ENCODE measurements at places on chromosomes 11 and 22.

DNA sequence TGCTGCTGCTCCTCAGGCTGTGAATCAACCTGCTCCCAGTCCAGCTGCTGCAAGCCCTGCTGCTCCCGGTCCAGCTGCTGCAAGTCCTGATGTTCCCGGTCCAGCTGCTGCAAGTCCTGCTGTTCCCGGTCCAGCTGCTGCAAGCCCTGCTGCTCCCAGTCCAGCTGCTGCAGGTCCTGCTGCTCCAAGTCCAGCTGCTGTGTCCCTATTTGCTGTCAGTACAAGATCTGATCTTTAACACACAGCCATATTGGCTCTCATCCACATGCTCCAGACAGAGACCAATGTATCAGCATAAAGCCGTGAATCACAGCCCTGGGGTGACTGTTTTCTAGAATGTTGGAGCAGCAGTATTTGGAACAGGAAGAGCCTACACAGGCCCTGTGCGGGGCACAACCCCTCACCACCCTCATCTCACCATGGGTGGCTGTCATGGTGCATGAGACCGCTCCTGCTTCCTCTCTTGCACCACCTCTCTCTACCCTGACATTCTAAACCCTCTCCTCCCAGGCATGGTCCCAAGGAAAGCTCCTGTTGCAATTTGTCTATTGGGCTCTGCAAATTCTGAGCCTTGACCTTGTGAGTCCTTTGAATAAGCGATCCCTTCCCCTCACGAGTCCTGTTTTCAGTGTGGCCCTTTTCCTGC is 3.5 kb downstream of the KRTAP5-10 start:
- no peak for DNase-seq

- no peak for DNase-seq
These were observed 11.8 kb downstream of the ROBO3 start for GRCh38 chr11:124876818-124877630.

DNA sequence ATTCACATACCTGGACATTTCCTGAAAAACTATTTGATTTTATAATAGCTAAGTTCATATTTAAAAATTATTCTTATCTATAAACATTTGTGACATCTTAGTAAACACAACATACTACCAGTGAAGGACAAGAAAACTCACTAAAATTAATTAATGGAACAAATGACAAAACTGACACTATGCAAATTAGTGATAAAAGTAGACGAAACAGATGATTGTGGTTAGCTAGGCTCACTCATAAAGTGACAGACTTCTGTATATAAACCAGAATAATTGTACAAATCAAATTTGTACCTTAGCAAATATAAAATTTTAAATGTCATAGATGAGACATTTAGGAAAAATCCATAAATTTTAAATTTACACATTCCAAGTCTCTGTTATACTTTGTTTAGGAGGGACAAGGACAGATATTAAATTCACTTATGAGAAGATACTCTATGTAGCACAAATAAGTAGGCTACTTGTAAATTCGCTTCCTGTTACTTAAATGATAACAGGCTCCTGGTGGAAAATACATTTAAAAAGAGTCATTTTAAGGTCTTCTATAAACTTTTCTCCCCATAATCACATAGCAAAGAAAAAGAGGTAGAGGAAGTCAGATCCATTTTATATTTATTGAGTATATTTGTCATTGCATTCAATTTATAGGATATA is 81.2 kb downstream of the KIF18A start:
- no peak for DNase-seq

GRCh38 chr22:44582016-44582415 is 84.0 kb upstream of the RTL6 start:
- peak; percentile 32 for DNase-seq

DNA sequence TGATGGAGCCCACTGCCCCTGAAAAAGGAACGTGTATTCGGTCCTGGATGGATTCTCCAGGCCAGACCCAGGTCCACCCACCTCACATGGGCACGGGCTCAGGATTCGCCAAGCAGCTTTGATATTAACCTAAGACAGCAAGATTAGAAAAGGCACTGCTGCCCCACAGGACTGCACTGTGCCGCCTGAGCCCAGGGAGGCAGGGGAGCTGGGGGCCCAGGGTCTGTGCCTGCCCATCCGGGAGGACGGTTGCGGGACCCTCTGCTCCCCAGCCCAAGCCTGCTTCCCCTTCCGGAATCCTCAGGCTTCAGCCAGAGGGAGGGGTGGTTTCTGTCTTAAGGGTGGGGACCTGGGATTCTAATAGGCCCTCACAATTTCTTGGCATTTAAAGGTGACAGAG is 13.5 kb upstream of the VSIG10L2 start:
- DNase-seq, result no peak

DNA sequence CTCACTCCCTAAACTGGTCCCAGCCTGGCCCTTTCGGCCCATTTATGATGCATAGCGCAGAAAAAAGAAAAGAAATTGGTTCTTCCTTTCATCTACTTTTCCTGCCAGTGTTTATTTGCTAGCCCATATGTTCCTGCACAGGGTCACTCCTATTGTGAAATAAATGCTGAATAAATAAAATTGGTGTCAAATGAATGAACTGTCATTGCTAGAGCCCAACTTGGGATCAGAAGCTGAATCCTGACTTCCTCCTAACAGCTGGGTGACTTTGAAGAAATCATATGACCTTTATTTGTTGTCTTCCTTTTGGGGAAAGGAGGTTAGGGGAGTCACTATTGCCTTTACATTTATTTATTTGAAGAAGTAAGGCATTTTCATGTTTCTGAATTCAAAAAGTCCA is 92.0 kb downstream of the PRR5L start:
- DNase-seq, result no peak

GRCh38 chr11:118998822-118999221 is 884 bp downstream of the CENATAC start:
- DNase-seq, result no peak

- DNase-seq, result no peak
These were observed 7.0 kb downstream of the GTF2H1 start for GRCh38 chr11:18329196-18329870.

- DNase-seq, result no peak
These were observed 189.9 kb downstream of the ARHGAP42 start for GRCh38 chr11:100876815-100877520.

DNA sequence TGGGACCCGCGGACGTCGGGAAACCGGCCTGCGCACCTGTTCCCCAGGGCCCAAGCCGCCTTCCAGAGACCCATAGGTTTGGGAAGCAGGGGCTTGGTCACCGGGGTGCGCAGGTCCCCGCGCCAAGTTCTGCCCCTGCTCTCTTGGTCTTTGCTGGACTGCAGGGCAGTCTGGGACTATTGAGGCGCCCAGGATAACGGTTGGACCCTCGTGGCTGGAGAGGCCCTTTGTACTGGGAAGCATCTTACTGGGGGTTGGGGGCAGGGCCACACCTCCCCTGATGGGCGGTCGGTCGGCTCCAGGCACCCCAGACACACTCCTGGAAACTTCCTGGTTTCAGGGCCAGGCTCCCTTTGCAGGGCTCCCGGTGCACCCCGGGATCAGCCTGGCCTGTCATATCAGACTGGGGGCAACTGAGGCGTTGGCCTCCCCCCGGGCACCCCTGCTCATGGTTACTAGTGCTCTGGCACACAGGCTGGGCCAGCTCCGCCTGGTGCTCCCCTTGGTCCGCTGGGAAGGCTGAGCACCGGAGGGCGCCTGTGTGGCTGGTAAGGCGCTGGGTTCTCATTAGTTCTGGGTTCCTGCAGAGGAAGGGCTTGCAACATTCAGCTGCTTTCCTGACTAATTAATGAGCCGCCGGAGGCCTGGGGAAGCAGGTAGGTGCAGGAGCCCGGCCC is 1250.5 kb downstream of the BRD1 start:
- DNase-seq, result peak; percentile 56

GRCh38 chr11:96185220-96185768 is 157.7 kb downstream of the MAML2 start:
- no peak for DNase-seq
